ENCODE measurements at places on chromosomes 7 and 10. TPM values are rescaled to one million over a fixed set of nuclear protein-coding genes. Genes with fewer than 3 reads are reported as not detected.

CHST3 gene
- 10.0 TPM for total RNA-seq

STMP1 gene
- total RNA-seq, result 9.3 TPM

SYCE1 gene
- 0.09 TPM for total RNA-seq

NRAP gene
- not detected for total RNA-seq

UCN3 gene
- not detected for total RNA-seq

PRRT4 gene
- not detected for total RNA-seq

USP54 gene
- 4.7 TPM for total RNA-seq

ITIH2 gene
- not detected for total RNA-seq

RRP12 gene
- 16.3 TPM for total RNA-seq

VWDE gene
- total RNA-seq, result 0.19 TPM

MCU gene
- 24.2 TPM for total RNA-seq

C10orf53 gene
- total RNA-seq, result not detected

KCP gene
- total RNA-seq, result not detected
